ENCODE measurements at places on chromosomes 1 and 21. TPM values are rescaled to one million over a fixed set of nuclear protein-coding genes. Genes with fewer than 3 reads are reported as not detected.

GRCh38 chr1:3633344-3634058 lies 8.7 kb downstream of the TPRG1L start:
- DNase-seq = no peak

- no peak for DNase-seq
Observed at GRCh38 chr1:57916041-57916440, 492.2 kb upstream of the DAB1 start.

DNA sequence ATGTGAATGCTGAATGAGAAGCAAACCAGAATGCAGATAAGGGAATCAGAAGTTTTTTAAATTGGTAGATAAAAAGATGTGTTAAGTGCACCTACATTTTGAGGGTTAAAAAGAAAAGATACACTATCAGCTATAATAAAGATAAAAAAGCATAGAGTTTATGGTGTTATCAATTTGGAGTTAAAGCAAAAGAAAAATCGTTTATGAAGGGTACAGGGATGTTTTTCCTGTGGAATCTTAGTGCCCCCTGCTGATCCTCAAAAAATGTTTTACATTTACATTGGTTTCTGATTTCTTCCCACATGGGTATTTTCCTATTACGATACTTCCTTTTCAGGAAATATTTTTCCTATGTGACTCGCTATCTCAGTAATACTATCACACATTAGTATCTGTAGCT lies 293.5 kb downstream of the MRPL39 start:
- DNase-seq = no peak

- DNase-seq = no peak
Observed at GRCh38 chr1:192920412-192920811, 111.6 kb downstream of the RGS2 start.

DNA sequence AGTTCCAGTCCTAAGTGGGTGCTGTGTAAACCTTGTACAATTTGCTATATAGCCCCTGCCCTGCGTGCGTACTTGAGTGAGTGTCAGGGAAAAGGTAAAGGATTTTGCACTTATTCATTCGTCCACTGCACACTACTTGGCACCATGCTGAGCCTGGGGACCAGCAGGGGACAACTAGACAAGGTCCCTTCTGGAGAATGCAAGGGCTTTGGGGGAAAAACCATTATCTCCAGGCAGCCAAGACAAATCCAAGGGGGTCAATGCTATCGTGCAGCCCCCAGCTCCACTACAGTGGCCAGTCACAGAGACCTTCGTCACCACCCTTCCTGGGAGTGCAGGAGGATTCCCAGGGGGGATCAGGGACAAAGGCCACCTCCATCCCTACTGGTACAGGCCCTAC lies 39.7 kb downstream of the MATN1 start:
- no peak for DNase-seq

- no peak for DNase-seq
Observed at GRCh38 chr1:10779201-10779600, 17.2 kb downstream of the CASZ1 start.

GRCh38 chr1:1306661-1307260 lies 969 bp downstream of the ACAP3 start:
- DNase-seq = no peak

DNA sequence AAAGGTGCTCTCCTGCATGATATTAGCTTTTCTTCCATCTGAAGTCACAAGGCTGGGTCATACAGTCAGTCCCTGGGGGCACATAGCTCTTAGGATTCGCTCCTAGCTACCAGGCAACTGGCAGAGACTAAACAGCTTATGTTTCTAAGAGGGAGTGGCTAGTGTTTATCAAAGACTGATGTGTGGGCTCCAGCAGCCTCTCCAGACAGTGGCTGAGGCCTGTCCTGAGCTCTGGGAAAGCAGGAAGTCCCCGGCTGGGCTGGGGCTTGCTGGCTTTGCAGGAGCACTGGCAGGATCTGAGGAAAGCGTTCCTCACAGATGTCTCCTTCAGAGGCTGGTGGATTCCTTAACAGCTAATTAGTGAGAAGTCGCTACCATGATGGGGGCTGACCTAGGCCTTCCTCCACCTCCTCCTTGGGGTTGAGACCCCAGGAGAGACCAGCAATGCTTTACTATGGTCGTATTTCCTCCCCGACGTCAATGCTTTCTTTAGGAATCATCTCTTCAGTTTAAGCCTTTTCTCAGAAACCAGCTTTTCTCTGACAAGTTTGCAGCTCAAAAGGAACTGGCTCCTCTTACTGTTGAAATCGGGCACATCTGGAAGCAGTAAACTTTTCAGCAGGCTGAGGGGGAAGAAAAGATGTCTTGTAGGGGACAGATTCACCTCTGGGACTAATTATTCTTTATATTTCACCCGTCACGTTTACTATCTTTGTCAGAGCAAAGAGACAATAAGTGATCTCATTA lies 33.5 kb upstream of the HHAT start:
- no peak for DNase-seq

DNA sequence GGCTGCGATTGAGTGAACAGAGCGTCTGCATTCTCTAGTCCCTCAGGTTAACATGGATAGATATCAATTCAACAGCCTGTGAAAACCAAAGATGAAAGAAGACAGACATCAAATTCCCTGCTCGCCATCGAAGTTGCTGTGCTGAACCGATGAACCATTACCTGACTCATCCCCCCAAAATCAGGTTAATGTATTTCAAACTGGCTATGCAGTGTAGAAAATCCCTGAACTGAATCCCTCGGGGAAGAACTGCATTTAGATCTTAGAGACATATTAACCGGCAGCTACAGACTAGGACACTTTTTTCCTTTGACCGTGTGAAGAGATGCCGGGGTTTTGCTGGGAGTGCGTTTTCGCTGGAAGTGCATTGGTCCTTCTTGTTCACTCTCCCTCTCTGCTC lies 213.2 kb upstream of the KIAA0040 start:
- DNase-seq = no peak

DNA sequence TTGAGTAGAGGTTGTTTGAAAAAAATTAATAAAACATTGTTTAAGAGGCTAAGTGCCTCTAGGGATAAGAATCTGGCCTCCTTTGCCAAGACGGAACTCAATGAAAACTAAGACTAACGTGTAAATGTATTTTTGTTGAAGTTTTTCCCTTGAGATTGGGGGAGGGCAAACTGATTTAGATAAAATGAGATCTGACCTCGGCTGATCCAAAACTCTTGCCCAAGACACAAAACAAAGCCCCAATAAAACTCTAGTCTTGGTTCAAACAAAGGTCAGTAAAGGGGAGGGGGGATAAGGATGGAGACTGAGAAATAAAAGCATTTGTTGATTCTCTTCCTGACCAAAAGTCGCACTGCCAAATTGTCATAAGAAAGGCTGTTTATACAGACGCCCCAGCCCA lies 134.8 kb upstream of the DPT start:
- no peak for DNase-seq

DNA sequence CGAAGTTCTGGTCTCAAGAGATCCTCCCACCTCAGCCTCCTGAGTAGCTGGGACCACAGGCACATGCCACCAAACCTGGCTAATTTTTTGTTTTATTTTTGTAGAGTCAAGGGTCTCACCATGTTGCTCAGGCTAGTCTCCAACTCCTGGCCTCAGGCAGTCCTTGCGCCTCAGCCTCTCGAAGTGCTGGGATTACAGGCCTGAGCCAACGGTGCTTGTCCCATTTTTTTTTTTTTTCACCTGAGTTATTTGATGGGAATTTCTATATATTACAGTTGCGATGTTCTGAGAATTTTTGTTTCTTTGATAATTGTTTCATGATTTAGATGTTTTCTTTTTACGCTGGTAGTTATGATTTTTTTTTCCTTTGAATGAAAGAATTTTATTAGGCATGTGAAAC lies 2.5 kb downstream of the RABGAP1L start:
- DNase-seq = no peak

GRCh38 chr1:94927405-94928175 lies 680 bp upstream of the CNN3 start:
- no peak for DNase-seq

- no peak for DNase-seq
Observed at GRCh38 chr1:68644504-68644903, 147.6 kb upstream of the DEPDC1 start.

DNA sequence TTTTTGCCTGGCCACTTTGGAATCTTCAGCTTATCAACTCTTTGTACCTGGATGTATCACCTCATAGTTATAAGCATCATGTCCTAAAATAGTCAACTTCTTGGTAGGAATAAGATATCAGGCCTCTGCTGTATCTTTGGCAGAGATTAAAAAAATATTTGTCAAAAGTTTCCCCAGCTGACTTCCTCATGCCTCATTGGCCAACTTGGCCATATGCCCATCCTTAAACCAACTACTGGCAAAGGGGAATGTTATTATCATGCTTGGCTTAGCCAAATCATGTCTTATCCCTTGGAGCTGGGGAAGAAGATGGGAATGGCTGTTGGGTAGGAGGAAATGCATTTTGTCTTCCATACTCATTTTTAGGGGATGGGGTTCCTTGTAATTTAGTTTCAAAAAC lies 23.4 kb downstream of the NFASC start:
- no peak for DNase-seq

GRCh38 chr1:38059635-38060250 lies 13.2 kb upstream of the POU3F1 start:
- DNase-seq = no peak

GRCh38 chr1:218344814-218345672 lies at the start of gene TGFB2:
TSS of gene TGFB2 (plus strand) at chr1:218345336. CDS start at chr1:218346702, 1,366 bp downstream.
- peak; percentile 28 for DNase-seq

DNA sequence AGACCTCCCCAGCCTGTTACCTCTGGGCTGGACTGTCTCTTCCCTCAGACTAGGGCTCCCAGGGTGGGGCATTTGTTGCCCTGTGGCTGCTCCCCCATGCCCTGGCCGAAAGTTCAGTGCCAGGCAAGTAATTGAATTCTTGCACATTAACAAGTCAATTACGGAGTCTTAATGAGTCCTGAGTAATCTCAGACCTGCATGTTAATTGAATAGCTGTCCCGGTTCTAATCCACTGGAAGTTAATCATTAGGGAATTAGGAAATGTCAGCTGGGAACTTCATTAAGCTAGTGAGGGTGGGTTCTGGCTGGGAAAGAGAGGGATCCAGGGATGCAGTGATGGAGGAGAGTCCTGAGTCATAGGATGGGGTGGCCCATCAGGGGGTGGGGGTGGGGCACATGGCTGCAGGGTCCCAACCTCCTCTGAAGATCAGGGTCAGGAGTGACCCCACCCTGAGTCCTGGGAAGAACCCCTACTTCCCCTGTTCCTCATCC lies 47.1 kb upstream of the CSF3R start:
- DNase-seq = no peak

DNA sequence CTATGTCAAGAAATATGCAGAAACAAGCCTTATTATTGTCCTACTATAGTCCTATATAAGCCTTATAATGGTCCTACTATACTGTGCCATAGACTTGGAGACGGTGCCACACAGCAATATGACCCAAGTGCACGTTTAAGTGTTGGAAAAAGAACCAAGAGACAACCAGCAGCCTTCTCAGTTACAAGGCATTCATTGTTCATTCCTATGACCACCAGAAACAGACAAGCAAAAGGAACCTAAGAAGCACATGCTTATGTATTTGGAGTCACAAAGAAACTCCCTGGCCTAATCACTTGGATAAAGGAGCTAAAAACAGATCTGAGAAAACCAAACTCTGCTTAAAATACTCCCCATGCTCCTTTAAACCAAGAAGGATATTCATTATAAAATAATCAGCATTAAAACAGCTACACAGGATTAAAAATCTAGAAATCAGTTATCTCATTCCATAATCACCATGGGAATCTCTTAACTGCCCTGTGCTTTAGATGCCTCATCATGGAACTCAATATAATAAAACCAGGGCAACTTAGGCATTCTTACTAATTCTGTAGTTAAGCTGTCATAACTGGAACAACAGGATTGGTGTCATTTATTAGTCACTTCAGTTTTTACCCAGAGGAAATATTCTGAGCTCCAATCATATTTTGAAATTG lies 7.0 kb downstream of the COLGALT2 start:
- DNase-seq = no peak

DNA sequence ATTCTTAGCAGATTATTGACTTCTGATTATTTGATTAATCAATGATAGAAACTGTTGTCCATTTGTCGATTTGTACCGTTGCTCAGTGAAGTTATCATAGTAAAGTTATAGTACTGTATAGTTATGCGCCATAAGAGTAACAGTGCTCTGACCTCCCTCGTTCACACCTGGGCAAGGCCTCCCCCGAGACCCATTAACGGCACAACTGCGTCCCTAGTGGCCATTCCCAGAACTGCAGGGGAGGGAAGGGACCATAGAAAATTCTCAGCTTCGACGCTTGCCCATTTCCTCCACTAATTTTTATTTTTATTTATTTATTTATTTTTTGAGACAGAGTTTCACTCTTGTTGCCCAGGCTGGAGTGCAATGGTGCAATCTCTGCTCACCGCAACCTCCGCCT lies 334.4 kb downstream of the DSCAM start:
- DNase-seq = no peak

DNA sequence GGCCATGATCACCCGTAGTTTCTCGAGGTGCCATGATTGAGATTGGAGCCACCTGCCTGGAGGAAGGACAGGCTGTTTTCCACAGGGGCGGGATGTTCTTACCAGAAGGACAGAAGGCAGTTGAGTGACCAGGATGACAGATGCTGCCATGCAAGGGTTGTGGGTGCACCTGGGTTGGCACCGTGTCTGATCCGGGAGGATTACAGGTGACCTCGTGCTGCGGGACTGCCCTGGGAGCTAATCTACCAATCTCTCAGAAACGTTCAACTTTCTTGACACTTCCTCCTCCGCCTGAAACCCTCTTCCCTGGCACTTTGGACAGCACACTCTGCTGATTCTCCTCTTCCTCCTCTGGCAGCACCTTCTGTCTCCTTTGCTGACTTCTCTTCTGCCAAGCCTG lies 13.8 kb upstream of the SLC6A9 start:
- DNase-seq = no peak

DNA sequence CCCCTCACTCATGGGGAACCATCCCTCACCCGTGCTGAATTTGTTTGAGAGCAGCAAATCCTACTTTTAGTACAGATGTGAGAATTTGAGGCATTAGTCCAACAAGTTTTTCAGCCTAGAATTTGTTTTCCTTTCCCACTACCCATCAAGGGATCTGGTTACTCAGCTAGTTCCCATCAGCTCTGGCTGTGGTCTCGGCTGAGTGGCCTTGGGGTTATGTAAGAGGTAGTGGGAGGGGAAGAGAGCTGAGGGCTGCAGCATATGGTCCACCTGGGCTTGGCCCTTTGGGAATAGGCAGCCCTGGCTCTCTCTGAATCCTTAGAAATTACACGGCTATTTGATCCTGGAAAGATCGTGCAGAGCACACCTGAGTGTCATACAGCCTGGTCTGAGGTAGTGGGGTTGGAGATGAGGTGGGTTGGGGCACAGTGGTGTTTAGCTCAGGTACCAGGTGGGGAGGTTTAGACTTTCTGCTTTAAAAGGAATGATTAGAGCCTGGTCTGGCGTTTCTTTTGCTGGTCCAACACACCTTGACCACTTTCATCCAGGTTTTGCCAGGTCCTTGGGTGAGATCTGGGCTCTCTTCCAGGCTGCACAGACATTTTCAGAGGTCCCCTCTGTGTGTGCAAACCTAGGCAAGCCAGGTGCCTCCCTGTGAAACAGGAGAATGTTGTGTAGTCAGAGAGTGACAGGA lies 4.2 kb downstream of the GSTM4 start:
- no peak for DNase-seq

UBL4B gene
- total RNA-seq = not detected

IFNLR1 gene
- total RNA-seq = 10.0 TPM

KRTAP20-4 gene
- not detected for total RNA-seq

MMP23B gene
- 0.61 TPM for total RNA-seq

C4BPA gene
- total RNA-seq = not detected

ADCY10 gene
- total RNA-seq = 0.05 TPM
